ENCODE measurements at places on chromosomes 7 and 10.
A peak's percentile ranks its signal among the peaks of the same experiment; 100 is the strongest.

GRCh38 chr10:102281102-102281487, 35.8 kb downstream of the GBF1 start:
- DNase-seq: no peak

- DNase-seq: no peak
Measured at GRCh38 chr7:101088858-101089529, 3.7 kb downstream of the TRIM56 start.

DNA sequence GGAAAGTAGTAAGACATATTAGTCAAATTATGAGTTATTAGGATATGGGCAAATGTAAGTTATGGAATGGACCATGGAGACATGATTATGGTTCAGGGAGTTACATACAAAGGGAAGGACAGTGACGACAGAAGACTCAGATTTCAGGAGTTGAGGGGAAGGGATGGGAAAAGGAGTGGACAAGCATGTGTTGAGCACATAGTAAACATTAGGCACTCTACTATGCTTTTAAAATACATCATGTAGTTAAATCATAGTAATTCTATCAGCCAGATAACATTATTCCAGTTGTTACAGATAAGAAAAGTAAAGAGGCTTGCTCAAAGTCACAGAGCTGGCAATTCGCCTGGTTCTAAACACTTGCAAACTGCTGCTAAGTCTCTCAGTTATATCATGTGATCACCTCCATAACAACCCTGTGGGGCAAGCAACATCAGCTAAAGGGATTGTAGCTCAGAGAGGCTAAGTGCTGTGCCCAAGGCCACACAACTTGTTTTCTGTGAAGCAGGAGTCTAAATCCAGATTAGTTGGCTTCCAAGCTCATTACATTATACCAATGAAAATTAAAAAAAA, 115.2 kb upstream of the MDFIC start:
- DNase-seq: no peak

DNA sequence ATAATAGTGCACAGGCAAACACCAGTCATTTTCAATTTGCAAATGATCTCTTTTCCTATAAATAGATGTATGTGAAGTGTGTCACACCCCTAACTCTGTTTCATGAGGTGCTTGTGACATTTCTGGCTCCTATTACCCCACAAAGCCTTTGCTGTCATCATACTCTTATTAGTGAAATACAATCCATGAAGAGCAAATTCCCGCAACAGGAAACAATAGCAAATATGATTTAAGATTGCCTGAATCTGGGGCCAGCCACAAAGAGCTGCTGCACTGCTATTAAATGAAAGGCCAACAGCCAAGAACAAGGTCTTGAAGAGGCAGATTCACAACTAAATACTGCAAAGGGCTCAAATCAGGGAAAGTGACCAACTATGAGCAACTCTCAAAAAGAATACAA, 96.3 kb upstream of the CAV2 start:
- no peak for DNase-seq

- no peak for DNase-seq
Measured at GRCh38 chr10:131701131-131701947, 199.5 kb upstream of the PPP2R2D start.

- no peak for DNase-seq
Measured at GRCh38 chr10:105149371-105149891, 508.3 kb downstream of the SORCS3 start.

DNA sequence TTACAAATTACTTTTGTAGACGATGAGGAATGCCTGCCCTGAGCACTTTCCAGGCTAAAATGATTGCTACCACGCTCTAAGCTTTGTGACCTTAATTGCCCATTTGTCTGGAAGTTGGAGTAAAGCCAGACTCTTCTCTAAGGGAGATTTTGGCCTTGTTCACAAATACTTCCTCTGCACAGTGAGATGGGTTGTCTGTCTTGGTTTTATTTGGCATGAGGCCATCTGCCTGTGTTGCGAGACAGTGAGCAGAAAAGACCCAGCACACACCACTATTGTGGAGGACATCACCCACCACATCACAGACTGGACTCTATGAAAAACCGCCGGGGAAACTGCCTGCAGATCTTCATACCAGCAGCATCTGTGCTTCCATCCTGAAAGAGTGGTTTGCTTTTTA, 138.4 kb downstream of the BICC1 start:
- DNase-seq: no peak

- no peak for DNase-seq
Measured at GRCh38 chr7:158561659-158562058, 26.0 kb downstream of the PTPRN2 start.

DNA sequence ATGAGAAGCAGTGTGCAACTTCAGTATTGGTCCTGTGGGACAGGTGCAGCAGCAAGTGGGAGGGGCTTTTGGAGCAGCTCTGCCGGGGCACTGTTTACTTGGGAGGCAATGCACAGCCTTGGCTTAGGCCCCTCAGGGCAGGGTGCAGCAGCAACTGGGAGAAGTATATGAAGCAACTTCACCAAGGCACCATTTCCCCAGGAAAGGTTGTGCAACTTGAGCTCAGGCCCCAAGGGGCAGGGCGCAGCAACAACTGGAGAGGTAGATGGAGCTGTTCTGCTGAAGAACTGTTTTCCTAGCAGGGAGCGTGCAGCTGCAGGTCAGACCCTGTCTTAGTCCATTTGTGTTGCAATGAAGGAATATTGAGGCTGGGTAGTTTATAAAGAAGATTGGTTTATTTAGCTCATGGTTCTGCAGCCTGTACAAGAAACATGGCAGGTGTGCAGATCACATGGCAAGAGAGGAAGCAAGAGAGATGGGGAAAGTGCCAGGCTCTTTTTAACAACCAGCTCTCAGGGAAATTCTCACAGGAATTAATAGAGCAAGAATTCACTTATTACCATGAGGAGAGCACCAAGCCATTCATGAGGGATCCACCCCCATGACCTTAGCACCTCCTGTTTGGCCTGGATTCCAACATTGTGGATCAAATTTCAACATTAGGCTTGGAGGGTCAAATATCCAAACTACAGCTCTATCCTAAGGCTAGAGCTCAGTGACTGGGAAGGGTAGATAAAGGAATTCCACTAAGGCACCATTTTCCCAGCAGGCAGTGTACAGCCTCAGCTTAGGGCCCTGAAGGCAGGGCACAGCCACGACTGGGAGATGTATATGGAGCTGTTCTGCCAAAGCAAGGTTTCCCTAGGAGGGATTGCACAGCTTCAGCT, 10.9 kb downstream of the GPR141 start:
- no peak for DNase-seq

DNA sequence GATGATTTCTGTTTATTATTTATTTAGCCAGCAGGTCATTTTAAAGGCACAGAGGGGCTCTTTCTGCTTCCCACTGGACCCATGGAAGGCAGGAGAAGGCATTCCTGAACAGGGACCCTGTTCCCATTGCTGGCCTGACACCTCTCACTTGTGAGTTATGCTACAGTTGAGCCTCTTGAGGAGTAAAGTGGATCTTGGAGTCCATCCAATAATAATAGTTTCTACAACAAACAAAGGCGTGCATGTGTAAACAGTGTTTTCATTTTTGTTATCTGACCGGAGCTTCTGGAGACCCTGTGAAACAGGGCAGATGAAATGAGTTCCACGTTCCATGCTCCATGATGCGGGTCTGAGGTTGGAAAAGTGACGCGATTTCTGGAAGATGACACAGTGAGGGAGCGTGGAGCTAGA, 127.3 kb upstream of the HABP2 start:
- peak; percentile 2 for DNase-seq

GRCh38 chr7:41038211-41038610, 664.7 kb downstream of the INHBA start:
- DNase-seq: no peak

DNA sequence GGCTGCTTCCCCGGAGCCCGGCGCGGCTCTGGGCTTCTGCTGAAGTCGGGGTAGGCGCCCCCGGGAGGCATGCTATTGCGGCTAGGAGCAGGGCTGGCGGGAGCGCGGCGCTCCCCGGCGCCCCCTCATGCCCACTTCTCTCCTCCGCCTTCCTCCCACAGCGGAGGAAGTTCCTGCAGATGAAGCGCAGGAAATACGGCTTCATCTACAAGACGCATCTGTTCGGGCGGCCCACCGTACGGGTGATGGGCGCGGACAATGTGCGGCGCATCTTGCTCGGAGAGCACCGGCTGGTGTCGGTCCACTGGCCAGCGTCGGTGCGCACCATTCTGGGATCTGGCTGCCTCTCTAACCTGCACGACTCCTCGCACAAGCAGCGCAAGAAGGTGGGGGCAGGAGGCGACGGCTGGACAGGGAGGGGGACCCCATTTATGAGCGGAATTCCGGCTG, 479 bp downstream of the CYP26A1 start:
- no peak for DNase-seq

- DNase-seq: no peak
Measured at GRCh38 chr7:157854066-157854891, 517.5 kb downstream of the DNAJB6 start.

GRCh38 chr7:149300620-149301285, 38.8 kb downstream of the ZNF783 start:
- no peak for DNase-seq

- no peak for DNase-seq
Measured at GRCh38 chr7:150566572-150566971, 618 bp upstream of the GIMAP4 start.

GRCh38 chr10:790821-791551, 101.5 kb upstream of the DIP2C start:
- no peak for DNase-seq

DNA sequence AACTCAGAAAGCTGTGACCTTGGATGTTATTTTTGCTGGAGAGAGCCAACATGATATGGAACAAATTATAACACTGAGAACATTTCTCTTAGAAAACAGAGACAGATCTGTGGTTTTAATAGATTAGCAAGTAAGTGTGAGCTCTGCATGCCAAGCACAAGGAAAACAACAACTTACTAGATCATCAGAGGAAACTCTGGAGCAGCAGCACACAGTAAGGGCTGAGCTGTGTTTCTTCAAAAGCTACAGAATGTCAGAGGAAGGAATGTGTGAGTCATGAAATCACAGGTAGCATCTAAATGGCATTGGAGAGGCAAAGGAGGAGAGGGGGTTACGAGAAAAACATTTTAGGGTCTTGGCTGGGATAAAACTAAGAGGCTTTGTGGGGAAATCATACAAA, 283.4 kb upstream of the FZD8 start:
- no peak for DNase-seq

DNA sequence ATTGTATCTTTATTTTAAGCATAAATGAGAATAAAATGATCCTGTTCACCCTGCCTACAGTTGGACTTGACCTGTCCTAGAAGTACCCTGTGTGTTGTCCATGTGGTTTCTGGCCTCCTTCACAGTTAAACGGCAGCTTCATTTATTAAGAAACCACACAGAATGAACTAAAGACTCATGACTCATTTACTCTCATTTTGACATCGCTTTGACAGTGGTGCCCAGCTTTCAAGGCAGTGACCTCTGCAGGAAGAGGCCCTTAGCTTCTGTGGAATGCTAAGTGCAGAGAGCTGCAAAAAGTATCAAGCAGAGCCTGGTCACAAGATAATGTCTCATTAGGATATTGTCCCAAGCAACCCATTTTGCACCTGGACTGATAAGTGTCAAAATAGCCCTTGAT, 93.4 kb downstream of the AVL9 start:
- no peak for DNase-seq

DNA sequence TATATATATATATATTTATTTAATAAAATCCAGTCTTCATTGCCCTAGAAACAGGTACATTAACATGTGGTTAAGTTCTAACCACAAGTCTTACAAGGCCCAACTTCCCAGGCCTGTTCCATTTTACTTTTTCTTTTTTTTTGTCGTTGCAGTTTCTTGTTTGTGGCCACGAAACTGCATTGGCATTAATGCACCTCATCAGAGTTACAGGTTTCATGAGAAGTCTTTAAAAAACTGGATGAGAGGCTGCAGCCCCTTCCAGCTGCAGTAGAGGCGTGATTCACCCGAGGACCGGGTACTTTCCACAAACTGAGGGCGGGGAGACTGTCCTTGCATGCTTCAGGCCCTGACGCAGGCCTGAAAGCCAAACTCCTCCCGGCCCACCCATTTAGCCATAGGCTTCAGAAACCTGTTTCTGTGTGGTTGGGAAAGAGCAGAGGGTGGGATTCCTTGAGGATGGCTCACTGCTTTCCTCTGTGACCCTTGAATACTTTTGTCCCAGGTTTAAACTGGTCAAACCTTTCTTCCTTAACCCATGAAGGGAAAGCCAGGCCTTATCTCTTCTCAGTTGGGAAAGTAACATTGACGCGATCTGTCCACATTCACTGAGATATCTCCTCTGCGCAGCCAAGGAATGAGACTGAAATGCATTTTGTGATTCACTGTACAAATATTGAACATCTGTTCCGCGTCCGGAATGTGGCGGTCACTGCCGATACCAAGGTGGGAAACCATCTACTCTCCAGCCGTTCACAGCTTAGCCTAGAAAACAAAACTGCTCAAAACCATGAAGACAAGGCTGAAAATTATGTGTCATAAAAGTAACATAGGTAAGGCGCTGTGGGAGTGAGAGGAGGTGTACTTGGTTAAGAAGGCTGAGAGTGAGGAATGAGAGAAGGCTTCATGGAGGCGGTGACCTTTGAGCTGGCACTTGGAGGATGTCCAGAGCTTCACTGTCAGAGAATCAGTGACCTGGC, 311.7 kb downstream of the GATA3 start:
- no peak for DNase-seq

DNA sequence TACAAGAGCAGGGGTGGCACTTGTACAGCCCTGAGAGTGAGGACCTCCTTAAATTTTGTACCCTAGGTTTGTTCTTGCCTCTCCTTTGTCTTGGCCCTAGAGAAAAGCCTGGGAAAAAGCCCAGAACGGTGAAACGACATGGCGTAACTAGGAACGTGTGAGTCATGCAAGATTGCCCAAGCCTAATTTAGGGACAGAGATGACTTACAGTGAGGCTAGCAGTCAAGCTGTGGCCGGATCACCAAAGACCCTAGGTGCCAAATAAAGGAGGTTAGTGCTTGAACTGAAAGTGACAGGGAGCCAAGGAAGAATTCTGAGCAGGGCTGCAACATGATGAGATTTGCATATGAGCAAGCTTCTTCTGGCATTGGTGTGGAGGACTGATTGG, 25.1 kb downstream of the TBXAS1 start:
- no peak for DNase-seq

- no peak for DNase-seq
Measured at GRCh38 chr10:102409604-102410428, 8.8 kb downstream of the PSD start.

DNA sequence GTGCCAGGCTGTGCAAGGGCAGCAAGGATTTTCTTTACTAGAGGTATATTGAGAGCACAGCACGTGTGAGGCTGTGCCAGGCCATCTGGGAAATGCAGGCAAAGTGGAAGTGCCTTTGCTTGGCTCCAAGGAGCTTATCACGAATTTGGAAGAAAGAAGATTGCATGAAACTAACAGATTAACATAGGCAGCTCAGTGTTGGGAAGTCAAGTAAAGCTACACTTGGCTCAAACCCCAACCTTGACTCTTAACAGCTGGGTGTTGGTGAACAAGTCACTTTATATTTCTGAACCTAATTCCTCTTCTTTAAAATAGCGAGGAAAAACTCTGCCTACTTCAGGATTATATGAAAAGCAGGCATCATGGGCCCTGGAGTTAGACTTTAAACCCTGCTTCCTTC, 105.2 kb downstream of the PLCE1 start:
- no peak for DNase-seq

All from DMS79 (cell line).